ENCODE measurements at places on chromosomes 16 and 17.

DNA sequence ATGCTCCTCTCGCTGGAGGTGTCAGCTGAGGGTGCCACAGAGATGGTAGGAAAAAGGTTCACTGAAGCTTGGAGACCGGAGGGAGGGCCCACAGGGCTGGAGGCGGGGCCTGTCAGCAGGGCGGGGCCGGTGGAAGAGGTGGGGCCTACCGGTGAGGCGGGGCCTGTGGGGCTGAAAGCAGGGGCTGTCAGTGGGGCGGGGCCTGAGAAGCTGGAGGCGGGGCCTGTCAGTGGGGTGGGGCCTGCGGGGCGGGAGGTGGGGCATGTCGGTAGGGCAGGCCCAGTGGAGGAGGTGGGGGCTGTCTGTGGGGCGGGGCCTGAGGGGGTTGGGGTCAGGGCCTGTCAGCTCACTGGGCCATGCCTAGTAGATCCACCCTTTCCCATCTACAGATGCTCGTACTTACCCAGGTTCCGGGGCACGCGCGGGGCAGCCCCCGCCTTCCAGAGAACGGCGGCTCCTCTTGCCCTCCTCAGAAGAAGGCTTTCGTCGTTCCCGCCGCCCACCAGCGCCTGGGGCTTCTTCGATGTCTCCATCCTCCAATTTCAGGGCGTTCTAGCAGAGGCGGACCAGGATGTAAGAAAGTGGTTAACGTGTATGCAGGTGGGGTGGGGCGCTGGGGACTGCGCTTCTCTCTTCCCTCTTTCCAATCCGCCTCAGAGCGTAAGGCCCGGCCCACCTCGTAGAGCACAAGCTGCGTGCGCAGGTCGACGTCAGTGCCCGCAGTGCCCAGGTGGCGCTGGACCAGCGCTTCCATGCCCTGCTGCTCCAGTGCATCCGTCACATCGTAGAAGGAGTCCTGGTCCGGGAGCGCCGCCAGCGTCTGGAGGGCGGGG, 9.8 kb downstream of the TMEM208 start:
- DNase-seq: no peak

DNA sequence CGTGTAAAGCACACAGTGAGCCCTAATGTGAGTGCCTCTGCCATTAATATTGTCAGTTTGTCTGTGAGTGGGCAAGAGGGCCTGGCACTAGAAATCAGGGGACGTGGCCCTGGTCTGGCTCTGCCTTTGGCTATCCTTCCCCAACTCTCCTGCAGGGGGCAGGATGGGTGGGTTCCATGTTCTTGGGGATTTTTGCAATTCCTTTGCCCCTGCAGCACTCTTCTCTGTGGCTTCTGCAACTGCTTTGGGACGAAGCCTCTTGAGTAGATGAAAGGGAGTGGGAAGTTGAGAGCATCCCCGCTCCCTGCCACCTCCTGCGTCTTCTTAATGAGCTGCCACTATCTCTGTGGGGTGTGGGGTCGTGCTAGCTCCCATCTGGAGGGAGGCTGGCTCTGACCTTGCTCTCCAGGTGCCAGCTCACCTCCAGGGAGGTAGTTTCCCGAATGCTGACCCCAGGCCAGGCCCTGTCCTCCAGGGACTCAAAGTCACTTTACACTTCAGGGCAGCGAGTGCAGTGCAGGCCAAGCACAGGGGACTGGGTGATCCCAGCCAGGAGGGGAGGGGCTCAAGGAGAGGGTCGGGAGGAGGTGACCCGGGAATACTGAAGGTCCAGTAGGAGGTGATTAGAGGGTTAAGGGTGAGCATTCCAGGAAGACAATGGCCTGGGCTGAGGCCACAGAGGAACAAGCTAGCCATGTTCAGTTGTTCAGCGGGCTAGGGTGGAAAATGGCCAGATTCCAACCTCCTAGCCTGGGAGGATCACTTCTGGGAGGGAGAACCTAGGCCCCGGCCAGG, 121.0 kb upstream of the NLRP1 start:
- no peak for DNase-seq

GRCh38 chr16:35171106-35171505, 1711.7 kb downstream of the TP53TG3F start:
- DNase-seq: no peak

GRCh38 chr17:75240394-75241142, 20.8 kb downstream of the GGA3 start:
- DNase-seq: peak; percentile 49

DNA sequence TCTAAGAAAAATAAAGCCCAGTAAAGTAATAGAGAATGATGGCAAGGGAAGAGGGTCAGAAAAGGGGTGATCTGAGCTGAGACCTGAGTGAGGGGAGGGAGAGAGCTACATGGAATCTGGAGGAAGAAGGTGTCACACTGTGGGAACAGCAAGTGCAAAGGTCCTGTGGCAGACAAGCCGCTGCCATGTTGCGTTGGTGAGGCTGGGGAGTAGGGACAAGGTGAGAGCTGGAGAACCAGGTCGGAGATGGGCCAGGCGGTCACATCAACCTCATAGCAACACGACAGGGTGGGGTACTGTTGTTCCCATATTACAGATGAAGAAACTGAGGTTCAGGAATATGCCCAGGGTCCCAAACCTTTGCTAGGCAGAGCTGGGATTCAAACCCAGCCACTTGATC, 16.6 kb upstream of the CALB2 start:
- no peak for DNase-seq

All from NCI-H1694 (cell line).